ENCODE measurements at places on chromosomes 1 and 21.

DNA sequence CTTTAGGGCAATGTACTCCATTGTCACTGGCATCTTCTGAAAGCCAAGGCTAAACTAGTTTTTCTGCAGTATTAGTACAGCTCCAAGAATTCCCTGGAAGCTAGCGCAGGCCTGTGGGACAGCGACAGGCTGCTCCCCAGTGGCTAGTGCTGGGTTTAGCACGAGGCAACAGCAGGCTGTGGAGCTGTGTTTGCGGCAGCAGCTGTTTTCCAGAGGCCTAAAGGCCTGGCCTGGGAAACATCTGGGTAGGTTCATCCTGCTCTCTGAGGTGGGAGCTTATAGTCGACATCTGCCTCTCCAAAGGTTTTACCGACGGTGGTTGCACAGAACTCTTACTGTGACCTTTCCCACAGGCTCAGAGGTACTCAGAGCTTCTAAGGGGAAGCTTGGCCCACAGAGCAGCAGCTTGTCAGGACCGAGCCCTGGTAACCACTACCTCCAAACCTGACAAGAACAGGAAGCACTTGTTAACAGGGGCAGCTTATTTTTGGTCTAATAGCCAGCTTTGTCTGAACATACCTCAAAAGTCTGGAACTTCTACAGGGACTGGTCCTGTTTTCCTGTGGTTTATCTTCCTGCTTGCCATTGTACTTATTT, 17.2 kb downstream of the CC2D1B start:
- DNase-seq, result peak; percentile 11

- no peak for DNase-seq
These were observed 42.0 kb upstream of the PALMD start for GRCh38 chr1:99603699-99604560.

- no peak for DNase-seq
These were observed 16.9 kb upstream of the PWP2 start for GRCh38 chr21:44090325-44090724.

GRCh38 chr1:75127916-75128717, 6.1 kb upstream of the LHX8 start:
- no peak for DNase-seq

DNA sequence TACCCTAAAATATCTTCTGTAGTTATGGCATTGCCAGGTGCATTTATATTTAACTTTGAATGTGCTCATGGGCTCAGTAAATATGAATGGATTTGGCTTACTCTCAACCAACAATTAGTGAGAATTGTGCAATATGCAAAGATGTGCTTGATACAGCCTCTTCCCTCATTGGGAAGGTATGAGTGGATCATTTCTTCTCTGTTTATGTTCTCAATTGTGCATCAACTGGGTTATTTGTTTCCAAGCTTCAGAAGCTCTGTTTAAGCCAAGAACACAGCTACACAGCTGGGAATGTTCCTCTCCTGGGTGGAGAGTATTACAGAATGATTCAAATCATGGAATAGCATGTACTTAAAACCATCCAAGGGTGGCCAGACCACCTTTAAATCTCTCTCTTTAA, 17.6 kb upstream of the MAP1LC3C start:
- no peak for DNase-seq

DNA sequence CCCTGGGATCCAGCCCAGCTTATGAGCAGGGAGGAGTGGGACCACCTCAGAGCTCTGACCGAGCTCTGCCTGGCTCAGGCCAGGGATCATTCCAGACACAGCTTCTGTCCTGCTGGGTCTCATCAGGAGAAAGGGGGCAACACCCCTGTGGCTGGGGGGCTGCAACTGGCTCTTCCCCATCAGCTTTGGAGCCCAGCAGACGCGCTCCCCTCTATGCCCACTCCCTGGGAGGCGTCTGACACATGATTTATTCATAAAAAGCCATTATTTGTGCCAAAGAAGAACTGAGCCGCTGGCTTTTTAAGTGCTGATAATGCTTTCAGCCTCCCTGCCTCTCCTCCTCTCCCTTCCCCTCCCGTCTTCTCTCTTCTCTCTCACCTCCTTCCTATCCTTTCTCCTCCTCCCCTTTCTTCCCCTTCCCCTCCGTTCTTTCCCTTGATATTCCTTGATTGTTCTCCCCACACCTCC, 25.0 kb downstream of the FOXO6 start:
- no peak for DNase-seq

GRCh38 chr21:31948676-31949075, 75.9 kb downstream of the HUNK start:
- no peak for DNase-seq

DNA sequence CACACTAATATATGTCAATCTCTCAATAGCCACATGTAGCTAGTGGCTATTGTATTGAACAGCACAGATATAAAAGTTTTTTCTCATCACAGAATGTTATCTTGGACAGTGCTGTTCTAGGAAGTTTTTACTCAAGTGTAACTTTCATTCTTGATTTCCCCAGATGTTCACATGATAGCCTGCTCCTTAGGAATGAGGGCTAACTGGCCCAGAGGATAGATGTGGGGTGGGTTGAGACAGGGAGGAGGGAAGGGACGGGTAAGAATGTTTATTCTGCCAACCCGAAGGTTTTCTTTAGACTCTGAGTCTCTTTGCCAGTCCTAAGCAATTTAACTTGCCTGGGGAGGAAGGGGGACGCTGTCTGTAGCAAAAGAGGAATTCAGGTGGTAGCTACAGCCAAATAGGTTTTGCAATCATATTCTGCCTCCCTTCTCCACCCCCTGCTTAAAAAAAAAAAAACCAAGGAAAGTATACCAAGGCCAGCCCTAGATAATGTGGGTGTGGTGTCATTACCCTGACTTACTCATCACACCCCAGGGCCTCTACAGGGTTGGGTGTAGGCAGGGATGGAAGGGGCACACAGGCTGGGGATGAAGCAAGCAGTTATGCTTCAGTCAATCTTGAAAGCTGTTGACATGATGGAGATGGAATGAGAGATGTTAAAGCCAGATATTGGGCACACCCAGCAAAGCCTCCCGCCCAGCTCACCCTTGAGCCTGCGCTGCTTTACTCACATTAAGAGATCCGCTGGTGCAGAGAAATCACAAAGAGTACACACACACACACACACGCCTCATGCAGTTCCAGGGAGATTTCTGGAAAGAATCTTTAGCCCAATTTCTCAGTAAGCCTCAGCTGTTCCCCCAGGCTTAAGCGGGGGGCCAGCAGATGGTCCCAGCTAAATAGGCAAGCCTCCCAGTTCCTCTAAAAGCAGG, 59.9 kb downstream of the PLXNA2 start:
- DNase-seq, result no peak

DNA sequence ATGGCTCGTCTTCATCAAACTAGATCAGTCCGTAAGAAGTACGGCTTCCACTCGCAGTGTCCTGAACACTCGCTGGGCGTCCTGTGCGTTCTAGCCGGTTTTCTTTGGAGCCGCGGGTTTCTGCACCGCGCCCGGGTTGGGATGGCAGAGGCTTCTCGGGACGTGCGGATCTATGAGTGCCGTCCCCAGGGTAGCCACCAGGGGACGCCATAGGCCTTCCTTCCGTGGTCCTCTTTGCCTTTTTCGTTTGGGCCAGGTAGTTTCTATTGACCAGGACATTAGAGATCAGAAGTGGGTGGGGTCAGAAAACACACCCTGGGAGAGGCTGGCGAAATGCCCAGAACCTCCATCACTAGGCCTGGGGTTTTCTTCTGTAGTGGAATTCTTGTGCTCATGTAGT, 273.8 kb downstream of the FAM72C start:
- no peak for DNase-seq

GRCh38 chr21:15645830-15646229, 84.0 kb upstream of the USP25 start:
- DNase-seq, result no peak

DNA sequence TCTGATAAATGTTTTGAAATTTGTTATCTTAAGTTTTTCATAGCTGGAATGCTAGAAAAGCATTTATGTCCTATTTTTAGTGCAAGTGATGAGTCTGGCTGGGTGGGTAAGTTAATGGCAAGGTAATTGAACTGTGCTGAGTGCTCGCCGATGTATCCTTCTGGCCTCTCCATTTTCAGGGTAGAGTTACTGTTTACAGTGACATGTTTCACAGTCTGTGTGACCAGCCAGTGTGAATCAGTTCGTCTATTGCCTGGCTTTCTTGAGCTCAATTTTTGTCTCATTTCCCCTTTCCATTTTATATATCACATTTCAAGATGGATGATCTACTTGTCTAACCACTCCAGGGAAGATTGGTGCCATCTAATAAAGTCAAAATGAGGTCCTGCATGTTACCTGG, 44.1 kb downstream of the ITSN1 start:
- no peak for DNase-seq

GRCh38 chr1:14593302-14593701, 5.2 kb upstream of the KAZN start:
- DNase-seq, result no peak

- DNase-seq, result no peak
These were observed 15.3 kb downstream of the NOC2L start for GRCh38 chr1:943545-944340.

DNA sequence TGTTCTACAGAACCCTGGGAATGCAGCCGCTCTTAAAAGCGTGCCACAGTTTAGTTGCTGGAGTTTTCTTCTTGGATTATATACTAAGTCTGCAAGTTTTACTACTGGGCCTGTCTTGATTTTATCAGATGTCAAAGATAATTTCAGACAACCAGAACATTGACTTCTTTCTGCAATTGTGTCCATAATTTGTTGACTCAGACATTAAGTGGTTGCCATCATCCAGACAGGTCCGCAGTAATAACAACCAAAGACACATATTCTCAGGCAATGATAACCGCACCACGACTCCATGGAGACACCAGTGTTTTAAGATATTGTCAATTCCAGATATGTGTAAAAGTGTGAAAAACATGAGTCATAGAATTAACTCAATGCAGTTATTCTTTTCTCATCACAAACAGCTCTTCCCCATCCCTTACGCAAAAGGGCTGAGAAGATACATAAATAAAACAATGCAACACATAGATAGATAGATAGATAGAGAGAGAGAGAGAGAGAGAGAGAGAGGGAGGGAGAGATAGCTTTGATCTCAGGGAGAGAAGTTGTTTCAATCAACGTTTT, 90.4 kb upstream of the FMN2 start:
- no peak for DNase-seq

DNA sequence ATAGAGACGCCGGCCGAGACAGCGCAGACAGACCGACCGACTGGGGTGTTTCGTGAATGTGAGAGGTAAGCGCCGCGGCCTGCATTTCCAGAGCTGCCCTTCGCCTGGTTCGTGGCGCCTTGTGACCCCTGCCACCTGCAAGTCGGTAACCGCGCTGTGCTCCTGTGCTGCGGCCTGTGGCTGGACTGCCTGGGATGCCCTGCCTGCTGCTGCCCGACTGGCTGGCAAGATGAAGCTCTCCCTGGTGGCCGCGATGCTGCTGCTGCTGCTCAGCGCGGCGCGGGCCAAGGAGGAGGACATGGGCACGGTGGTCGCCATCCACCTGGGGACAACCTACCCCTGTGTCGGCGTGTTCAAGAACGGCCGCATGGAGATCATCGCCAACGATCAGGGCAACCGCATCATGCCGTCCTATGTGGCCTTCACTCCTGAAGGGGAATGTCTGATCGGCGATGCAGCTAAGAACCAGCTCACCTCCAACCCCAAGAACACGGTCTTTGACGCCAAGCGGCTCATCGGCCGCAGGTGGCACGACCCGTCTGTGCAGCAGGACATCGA, 150.8 kb downstream of the RRAGC start:
- no peak for DNase-seq

DNA sequence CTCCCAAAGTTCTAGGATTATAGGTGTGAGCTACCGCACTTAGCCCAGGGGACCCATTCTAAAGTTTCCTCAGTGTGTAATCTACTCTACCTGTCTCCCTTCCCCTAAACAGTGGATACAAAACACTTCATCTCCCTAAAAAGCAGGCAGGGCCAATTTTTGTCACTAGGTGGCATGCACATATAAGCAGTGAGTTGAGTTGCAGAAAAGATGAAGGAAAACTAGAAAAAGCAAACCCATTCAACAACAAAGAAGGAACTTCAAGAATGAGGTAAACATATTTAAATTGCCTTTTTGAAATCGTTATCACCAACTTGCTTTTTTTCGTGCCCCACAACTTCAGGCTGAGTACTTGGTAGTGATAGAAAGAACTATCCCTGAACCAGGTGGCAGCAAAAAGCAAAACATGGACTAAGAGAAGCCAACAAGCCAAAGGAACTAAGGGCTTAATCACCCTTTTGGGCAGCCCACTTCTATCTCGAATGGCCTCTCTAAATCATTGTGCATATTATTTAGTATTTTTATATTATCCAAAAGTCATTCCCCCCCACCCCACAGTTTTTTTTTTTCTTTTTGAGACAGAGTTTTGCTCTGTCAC, 19.7 kb upstream of the ALDH9A1 start:
- DNase-seq, result peak; percentile 11

GRCh38 chr1:180691322-180691913, 59.6 kb downstream of the XPR1 start:
- no peak for DNase-seq

- no peak for DNase-seq
These were observed 4.6 kb downstream of the DR1 start for GRCh38 chr1:93350322-93350721.

DNA sequence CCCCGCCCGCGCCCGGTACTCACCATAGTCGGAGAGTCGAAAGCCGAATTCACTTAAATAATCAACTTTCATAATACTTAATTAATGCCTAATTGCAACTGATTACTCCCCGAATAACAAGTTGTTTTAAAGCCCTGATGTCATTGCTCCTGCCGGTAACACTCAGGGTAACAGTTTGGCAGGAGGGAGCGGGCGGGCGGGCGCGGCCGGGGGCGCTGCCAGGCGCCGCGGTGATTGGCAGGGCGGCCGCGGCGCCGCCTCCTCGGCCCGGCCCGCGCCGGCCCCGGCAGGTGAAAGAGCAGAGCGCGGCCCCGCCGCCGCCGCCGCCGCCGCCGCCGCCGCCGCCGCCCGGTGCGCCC, 102.2 kb downstream of the CASZ1 start:
- peak; percentile 75 for DNase-seq

DNA sequence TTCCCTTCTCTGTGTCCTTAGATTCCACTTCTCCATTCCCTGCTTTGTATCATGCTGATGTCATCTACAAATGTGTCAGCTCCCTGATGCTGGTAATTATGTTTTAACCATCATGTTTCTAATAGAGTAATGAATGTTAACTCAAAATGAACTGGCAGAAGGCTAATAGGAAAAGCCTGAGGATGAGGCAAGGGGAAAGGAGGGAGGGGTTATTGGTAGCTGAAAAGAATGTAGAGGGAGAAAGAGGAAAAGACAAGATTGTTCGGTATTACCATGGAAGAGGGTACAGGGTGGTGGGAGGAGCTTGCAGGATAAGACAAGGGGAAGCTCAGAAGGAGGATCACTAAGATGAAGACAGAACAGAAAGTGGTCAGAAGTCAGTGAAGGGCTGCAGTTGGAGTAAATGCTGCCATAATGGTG, 150.9 kb downstream of the ZC3H11B start:
- DNase-seq, result no peak

Data from CD4-positive, CD25-positive, alpha-beta regulatory T cell (primary cell).